ENCODE measurements at places on chromosomes 1 and 21.

GRCh38 chr1:234495231-234495990 is 16.4 kb upstream of the TARBP1 start:
- no peak for DNase-seq

DNA sequence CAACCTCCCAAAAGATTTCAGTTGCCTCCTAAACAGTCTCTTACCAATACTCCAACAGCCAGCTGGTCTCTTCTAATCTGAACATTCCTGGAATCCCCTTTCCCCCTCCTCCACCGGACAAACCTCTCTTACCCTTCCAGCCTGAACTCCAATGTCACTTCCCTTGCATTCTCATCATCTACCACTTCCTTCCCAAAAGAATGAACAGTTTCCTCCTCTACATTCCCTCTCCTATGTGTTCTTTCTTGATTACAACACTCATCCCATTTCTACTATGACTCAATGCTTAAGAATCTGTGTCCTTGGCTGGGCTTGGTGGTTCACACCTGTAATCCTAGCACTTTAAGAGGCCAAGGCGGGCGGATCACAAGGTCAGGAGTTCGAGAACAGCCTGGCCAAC is 417.1 kb downstream of the SETD4 start:
- no peak for DNase-seq

- no peak for DNase-seq
These were observed 25.4 kb downstream of the INTS7 start for GRCh38 chr1:212010004-212010403.

- no peak for DNase-seq
These were observed 74.6 kb upstream of the KCND3 start for GRCh38 chr1:112063781-112064728.

- no peak for DNase-seq
These were observed 9.2 kb upstream of the SLAMF8 start for GRCh38 chr1:159817276-159818041.

DNA sequence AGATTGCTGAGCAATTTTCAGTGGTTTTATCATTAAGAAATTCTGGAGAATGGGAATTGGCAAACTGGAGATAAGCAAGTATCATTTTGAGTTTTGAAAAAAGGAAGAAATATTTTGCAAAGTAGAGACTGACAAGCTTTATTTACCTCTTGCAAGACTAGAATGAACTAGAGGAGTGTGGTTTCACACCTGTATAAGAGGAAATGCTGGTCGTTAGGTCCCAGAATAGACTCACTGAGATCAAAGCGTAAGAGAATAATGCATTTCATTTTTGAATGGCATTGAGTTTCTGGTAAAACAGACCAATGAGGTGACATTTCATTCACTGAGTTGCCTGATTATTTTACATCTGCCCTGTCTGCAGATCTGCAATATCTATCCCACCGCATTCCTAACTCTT is 308.1 kb downstream of the ADGRL2 start:
- no peak for DNase-seq

GRCh38 chr1:204438628-204439027 is 27.0 kb upstream of the PPP1R15B start:
- no peak for DNase-seq

DNA sequence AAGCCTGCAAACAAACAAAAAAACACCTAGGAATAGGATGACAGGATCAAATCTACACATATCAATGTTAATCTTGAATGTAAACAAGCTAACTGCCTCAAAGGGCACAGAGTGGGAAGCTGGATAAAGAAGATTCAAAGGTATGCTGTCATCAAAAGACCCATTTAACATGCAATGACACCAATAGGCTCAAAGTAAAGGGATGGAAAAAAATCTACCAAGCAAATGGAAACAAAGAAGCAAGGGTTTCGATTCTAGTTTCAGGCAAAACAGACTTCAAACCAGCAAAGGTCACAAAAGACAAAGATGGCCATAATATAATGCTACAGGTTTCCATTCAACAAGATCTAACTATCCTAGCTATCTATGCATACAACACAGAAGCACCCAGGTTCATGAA is 16.2 kb upstream of the OR2T10 start:
- DNase-seq, result no peak

- no peak for DNase-seq
These were observed 428.8 kb downstream of the SMYD3 start for GRCh38 chr1:246078126-246078887.

DNA sequence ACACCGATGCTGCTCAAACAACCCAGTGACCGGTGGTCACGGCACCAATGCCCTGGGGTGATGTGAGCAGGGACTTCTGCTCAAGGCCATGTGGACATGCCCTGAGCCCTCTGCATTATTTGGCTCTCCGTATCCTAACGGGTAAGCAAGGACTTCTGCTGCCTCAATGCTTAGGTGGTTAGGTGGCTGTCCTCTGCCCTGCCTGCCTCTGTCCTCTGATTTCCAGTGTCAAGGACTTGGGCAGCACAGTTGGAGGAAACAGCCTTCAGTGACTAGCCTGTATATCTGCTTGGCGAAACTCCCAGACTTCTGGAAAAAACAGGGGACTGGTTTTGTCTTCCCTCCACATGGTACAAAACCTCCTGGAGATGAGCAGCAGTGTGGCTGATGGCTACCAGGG is 34.5 kb downstream of the DNAJC11 start:
- no peak for DNase-seq

- no peak for DNase-seq
These were observed 10.3 kb downstream of the INSRR start for GRCh38 chr1:156848461-156849150.

DNA sequence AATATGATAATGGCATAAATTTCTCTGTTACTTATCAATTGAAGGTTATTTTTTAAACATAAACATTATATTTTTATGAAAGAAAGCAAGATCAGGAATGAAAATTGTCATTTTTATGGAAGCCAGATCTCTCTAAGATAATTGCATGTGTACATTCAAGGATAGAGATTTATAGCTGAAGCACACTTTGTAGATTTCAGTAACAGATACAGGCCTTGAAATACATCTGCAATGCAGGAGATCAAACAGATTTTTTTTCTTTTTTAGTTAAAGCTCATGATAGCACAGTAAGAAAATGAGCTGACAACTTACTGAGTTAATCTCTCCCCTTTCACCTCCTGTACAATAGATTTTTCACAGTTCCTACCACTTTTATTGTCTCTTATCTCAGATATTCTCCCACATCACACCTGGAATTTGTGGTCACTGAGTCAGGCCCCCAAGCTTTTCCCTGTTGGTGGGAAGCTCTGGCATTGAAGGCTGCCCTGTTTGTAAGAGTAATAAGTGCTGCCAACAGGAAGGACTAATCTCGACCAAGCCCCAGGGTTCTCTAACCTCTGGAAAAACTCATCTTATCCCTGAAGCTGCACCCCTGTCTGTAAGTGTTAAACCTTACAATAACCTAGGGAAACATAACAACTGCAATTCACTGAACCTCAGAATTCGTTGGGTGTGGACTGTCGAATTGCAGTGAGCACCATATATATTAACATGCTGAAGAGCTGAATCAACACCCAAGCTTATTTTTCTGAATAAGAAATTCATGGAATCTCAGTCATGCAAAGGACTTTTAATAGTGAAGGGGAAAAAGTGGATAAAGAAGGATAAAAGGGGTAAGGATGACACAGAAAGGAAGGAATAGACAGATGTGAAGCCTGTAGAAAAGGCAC is 599.0 kb downstream of the LMO4 start:
- no peak for DNase-seq

All from midbrain (tissue), 1 donor.